ENCODE measurements at places on chromosomes 16 and 17.
A peak's percentile ranks its signal among the peaks of the same experiment; 100 is the strongest.

- DNase-seq = no peak
Observed at GRCh38 chr17:77453613-77454241, 313.0 kb downstream of the SEC14L1 start.

GRCh38 chr17:75270218-75270965 lies 639 bp downstream of the MIF4GD start:
- peak; percentile 27 for DNase-seq

GRCh38 chr17:58032691-58033415 lies 25.8 kb upstream of the SRSF1 start:
- no peak for DNase-seq

DNA sequence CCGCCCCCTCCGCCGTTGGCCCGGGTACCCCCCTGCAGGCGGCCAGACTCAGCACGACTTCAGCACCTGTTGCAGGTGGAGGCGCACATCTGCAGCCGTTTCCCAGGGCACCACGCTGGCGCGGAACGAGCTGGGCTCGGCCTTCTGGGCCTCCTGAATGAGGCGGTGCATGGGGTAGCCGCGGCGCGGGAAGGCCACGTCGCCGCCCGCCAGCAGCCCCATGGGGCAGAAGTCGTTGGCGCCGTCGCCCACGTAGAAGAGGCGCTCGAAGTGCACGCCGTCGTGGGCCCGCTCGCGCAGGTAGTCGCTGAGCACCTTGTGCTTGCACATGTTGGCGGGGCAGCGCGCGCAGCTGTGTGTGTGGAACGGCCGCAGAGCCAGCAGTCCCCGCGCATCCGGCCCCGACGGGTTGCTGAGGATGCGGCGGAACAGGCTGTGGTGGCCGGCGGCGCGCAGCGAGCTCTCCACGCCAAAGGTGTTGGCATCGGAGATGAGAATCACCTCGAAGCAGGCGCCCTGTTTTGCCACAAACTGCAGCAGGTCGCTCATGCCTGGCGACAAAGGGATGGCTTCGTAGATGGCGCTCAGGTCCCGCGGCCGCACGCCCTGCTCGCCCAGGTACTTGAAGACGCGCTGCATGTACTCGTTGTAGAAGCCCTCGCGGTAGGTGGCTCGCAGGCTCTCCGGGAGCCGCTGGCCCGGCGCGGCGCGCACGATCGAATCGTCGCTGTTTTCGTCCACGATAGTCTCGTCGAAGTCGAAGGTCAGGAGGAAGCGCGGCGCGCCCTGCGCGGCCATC lies 6.2 kb downstream of the PHOSPHO1 start:
- no peak for DNase-seq

DNA sequence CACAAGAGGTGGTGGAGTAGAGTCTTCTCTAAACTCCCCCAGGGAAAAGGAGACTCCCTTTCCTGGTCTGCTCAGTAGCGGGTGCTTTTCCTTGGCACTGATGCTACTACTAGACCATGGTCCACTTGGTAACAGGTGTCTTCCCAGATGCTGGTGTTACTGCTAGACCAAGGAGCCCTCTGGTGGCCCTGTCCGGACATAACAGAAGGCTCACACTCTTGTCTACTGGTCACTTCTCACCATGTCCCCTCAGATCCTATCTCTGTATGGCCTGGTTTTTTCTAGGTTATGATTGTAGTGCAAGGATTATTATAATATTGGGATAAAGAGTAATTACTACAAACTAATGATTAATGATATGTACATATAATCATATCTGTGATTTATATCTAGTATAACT lies 49.7 kb upstream of the ARL4D start:
- no peak for DNase-seq

GRCh38 chr17:47812146-47812920 lies 9.3 kb downstream of the OSBPL7 start:
- DNase-seq = no peak

DNA sequence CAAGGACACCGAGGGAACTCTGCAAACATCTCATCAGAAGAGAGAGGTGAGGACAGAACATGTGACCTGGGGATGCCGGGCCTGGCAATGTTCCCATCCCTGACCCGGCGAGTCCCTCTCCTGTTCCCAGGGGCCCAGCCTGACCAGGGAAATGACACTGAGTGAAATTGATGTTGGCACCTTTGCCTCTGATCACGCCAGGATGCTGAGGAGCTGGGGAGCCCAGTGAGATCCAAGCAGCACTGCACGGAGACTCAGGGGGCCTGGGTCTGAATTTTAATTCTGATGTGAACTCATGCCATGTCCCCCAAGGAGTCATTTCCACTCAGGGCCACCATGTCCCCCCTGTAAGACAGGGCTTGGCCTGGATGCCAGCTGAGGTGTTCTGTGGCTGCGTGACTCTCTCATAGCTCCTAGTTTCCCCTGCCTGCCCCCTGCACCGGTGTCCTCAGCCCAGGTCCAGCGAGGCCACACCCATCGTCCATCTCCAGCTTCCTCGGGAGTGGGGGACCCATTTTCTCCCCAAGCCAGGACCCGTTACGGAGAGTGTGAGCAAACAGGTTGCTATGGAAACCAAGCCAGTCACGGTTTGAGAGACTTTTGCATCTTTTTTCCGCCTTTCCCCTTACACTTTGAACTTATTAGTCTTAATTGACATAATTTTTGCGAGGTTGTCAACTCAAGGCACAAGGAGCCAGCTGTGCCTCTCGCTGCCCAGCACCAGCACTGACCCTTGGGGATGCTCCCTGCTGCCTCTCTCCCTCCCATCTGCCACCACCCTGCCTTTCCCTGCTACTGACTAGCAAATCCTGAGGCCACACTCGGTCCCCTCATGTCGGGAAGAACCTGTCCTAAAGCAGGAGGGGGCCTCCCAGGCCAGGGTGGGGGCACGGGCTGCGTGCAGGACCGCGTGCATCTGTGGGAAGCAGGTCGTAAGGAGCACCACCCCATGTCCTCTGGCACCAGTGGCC lies 150.0 kb downstream of the SDK2 start:
- no peak for DNase-seq

DNA sequence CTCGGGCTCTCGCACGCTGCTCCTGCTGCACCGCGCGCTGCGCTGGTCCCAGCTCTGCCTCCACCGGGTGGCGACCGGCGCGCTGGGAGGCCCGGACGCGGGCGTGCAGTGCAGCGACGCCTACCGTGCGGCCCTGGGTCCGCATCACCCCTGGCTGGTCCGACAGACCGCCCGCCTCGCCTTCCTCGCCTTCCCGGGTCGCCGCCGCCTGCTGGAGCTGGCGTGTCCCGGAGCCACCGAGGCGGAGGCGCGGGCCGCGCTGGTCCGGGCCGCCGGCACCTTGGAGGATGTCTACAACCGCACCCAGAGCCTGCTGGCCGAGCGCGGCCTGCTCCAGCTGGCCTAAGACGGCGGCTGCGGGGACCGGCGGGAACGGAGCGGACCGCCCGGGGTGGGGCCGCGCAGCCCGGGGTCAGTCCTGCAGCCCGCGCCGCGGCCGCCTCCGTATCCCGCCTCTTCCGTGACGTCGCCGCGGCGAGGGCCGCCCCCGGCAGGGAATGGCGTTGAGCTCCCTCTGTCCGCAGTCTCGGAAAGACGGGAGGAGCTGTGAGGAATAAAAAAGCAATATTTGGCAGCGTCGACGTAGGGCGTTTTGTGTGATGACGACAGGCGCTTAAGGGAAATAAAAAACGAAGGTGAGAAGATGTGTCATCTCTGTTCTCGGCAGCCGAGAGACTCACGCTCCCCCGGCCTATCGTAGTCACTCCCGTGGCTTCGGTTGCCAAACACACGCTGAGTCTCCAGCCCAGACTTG lies 1.4 kb downstream of the GLTPD2 start:
- peak; percentile 70 for DNase-seq

- DNase-seq = no peak
Observed at GRCh38 chr17:31273516-31273915, 23.5 kb downstream of the OMG start.

- DNase-seq = no peak
Observed at GRCh38 chr17:35665662-35666061, 65.8 kb upstream of the RASL10B start.

Data from NCI-H446 treated with DMSO at 0.1 percent for 48 hours (cell line).